ENCODE measurements at places on chromosomes 7 and 10.

GRCh38 chr10:124011464-124011863, 81.9 kb downstream of the CHST15 start:
- DNase-seq: no peak

GRCh38 chr7:40937879-40938278, 765.0 kb downstream of the INHBA start:
- no peak for DNase-seq

- no peak for DNase-seq
Observed at GRCh38 chr10:18880530-18880929, 168.1 kb upstream of the MALRD1 start.

GRCh38 chr10:104257235-104257634, 2.5 kb downstream of the GSTO1 start:
- no peak for DNase-seq

GRCh38 chr7:133513608-133514007, 260.7 kb downstream of the EXOC4 start:
- DNase-seq: no peak

- no peak for DNase-seq
Observed at GRCh38 chr10:4301291-4302045, 516.5 kb upstream of the KLF6 start.

GRCh38 chr10:127563718-127564553, 14.8 kb downstream of the NPS start:
- no peak for DNase-seq

- DNase-seq: no peak
Observed at GRCh38 chr7:93629291-93629801, 54.8 kb upstream of the CALCR start.

DNA sequence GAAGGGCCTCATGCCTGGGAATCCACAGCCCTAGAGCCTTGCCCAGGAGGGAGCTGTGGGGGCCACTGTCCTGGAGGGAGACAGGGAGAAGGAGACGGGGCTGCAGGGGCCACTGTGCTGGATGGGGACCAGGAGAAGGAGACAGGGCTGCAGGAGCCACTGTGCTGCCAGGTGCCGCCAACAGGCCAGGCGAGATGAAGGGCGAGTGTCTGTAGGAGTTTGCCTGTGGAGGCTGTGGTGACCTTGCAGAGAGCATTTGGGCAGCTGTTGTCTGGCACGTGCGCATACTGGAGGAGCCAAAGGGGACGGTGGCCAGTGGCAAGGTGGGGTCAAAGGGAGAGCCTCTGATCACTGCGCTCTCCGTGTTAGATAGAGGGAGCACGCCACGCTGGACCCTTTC, 79.2 kb downstream of the NKX6-2 start:
- no peak for DNase-seq

DNA sequence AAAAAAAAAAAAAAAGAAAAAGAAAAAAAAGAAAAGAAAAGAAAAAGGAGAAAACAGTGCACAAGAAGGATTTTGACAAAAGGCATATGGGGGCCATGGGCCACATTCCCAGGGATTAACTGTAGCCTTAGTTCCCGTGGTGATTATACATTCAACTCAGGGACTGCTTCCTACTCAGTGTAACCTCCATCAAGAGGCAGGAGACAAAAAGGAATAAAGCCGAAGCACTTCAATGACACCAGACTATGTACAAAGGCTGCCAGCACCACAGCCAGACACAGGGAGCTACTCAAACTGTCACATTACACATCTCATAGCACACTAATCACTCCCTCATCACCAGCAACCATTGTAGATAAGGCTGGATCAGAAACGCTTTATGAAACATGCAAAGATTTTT, 5.1 kb upstream of the PMPCB start:
- no peak for DNase-seq

DNA sequence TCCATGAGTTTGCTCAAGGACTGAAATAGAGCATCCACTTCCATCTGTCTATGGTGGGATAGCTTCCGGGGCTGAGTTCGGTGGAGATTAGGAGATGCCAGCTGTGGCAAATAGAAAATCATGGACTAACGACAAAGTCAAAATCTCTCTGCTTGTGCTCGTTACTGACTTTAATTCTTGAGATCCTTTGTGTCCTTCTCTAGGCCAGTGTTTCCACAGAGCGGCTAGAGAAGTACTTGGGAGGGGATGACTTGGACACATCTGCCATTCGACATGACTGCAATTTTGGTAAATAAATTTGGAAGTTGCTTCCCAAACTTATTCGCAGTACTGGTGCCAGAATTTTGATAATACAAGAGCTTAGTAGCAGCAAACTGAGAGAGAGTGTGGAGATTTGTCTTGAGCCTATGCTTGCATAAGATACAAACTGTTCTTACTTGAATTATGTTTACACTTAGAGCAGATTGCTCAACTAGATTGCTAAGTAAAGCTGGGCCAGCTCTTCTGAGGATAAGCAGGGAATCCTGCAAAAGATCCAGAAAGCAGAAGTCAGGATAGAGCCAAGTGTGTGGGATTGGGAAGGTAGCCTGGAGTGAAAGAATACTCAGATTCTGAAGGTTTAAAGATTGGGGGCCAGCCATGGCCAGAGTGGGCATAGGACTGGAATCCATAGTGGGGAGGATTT, 27.6 kb downstream of the ABCC2 start:
- DNase-seq: no peak

- DNase-seq: no peak
Observed at GRCh38 chr7:17183630-17184328, 114.7 kb upstream of the AHR start.

Data from C1 segment of cervical spinal cord (tissue), 14 donors.